ENCODE measurements at places on chromosomes 1 and 21.

DNA sequence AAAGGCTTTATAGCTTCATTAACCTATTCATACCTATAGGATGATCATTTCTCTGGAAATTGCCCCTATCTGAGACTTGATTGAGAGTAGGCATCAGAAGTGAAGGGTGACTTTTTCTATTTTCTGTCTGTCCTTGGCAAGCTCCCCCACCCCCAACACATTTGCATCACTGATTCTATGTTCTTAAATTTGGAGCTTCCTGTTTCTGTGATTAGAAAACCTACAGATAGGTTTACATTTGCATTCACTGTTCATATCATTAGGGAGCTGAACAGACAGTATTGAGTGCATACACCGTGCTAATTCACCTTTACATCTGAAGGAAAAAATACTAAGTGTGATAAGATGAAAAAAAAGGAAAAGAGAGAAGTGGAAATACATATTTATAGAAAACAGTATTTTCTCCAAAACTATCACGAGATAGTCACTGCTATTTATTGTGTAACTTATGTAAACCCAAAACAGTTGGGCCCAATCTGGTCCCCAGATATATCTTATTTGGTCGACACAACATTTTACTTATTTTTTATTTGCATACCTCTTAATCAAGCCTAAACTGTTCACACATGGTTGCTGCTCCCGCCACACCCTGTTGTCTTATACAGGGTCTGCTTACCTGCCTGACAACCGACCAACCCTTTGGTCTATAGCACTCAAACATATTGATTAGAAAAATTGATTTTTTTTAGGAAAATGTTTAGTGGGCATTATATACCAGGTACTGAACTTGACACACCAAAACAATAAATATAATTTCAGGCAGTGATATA lies 218.8 kb downstream of the NTNG1 start:
- no peaks in the 10 kb centered on the region for H3K36me3 ChIP-seq
- no peaks in the 10 kb centered on the region for H3K27me3 ChIP-seq
- H3K27ac ChIP-seq = no peak overlapping the region
- H3K4me3 ChIP-seq = no peak overlapping the region

GRCh38 chr1:9300573-9300972 lies 7.9 kb downstream of the SPSB1 start:
- H3K36me3 ChIP-seq = no peaks in the 10 kb centered on the region
- H3K4me3 ChIP-seq = no peak overlapping the region
- H3K27ac ChIP-seq = no peak overlapping the region
- peaks cover 19% of the 10 kb centered on the region for H3K4me1 ChIP-seq

- H3K27ac ChIP-seq = peak overlapping the region; percentile 55
- H3K4me3 ChIP-seq = no peak overlapping the region
- H3K36me3 ChIP-seq = no peaks in the 10 kb centered on the region
- peak; percentile 66 for DNase-seq
Observed at GRCh38 chr1:160997323-160998038, 23.5 kb downstream of the F11R start.

DNA sequence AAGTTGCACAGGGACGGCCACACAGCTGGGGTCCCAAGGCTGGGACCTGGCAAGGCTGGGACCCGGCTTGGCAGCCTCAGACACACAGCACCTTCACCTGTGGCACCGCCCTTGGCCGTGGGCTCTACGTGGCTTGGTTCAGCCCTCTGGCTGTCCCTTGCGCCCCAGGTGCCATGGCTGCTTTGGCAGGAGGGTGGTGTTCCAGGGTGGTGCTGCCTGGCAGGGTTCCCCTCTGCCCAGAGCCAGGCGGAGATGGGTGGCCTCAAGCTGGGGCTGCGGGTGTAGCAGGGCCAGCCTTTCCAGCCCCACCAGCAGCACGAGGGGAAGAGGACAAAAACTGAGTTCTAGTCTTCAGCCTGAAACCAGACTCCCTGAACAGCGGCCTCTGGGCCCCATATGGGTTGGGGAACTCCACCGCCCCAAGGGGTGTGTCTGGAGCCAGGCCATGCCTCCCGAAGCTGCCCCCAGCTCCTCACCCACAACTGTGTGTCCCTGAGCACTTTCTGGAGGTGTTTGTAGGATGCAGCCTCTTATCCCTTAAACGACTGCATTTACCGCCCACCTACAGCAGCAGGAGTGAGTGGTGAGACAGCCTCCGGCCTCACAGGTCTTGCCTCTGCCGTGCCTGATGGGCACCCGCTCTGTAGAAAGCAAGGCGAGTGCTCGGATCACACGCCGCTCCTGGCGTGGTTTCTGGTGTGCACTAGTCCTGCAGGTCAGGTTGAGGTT lies 92.3 kb downstream of the PDE9A start:
- H3K4me1 ChIP-seq = no peaks in the 10 kb centered on the region
- H3K36me3 ChIP-seq = no peaks in the 10 kb centered on the region
- DNase-seq = no peak
- H3K4me3 ChIP-seq = no peak overlapping the region
- no peaks in the 10 kb centered on the region for H3K27me3 ChIP-seq
- peak overlapping the region; percentile 56 for H3K27ac ChIP-seq

DNA sequence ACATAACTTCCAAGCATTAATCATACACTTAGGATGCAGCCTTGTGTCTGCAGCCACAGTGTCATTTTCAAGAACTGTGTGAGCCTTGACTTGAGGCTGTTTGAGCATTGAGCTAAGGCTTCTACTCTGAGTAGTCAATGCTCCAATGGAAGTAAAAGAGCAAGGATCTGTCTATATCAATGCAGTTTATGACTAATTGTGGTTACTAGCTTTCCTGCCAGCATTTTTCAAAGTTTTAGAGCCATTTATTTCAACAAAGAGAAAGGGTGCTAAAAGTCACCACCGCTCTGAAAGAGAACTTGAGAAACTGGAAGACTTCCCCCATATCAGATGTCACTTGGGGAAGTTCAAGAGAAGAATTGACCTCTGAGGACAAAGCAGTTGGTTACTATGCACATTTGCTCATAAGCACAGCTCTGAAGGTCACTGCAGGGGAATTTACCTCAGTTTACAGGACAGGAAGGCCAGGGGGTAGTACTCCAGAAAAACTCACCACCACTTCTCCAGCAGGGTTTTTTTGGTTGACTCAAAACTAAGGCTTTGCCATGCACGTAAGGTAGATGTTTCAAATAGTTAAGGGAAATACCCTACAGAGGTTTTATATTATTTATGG lies 24.5 kb upstream of the RGS1 start:
- H3K27me3 ChIP-seq = no peaks in the 10 kb centered on the region
- no peak overlapping the region for H3K27ac ChIP-seq
- H3K4me3 ChIP-seq = no peak overlapping the region
- DNase-seq = no peak
- H3K4me1 ChIP-seq = no peaks in the 10 kb centered on the region

GRCh38 chr1:110133436-110133835 lies 16.9 kb upstream of the SLC6A17 start:
- no peaks in the 10 kb centered on the region for H3K4me1 ChIP-seq
- no peak overlapping the region for H3K4me3 ChIP-seq
- no peak for DNase-seq
- H3K27ac ChIP-seq = no peak overlapping the region
- no peaks in the 10 kb centered on the region for H3K36me3 ChIP-seq
- H3K27me3 ChIP-seq = peaks cover 25% of the 10 kb centered on the region

- H3K27ac ChIP-seq = no peak overlapping the region
- no peaks in the 10 kb centered on the region for H3K4me1 ChIP-seq
- H3K27me3 ChIP-seq = no peaks in the 10 kb centered on the region
Observed at GRCh38 chr1:187498028-187498427, 669.3 kb downstream of the PLA2G4A start.

DNA sequence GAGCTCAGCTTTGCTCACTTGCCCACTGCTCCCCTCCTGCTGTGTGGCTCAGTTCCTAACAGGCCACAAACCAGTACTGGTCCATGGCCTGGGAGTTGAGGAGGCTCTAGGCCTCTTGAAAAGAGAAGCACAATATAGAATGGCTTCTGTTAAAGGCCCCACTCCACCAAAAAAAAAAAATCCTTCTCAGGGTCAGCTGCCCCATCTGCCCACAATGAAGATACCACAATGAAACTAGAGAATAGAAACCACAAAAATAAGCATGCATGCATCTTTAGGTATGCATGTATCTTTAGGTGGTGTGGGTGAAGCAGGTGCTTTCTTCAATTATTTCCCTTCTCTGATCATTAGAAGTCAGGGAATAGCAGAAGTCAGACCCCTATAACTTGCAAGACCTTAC lies 620.4 kb upstream of the BEND5 start:
- H3K4me3 ChIP-seq = no peak overlapping the region
- no peaks in the 10 kb centered on the region for H3K27me3 ChIP-seq
- H3K36me3 ChIP-seq = no peaks in the 10 kb centered on the region
- no peak for DNase-seq
- H3K4me1 ChIP-seq = no peaks in the 10 kb centered on the region

DNA sequence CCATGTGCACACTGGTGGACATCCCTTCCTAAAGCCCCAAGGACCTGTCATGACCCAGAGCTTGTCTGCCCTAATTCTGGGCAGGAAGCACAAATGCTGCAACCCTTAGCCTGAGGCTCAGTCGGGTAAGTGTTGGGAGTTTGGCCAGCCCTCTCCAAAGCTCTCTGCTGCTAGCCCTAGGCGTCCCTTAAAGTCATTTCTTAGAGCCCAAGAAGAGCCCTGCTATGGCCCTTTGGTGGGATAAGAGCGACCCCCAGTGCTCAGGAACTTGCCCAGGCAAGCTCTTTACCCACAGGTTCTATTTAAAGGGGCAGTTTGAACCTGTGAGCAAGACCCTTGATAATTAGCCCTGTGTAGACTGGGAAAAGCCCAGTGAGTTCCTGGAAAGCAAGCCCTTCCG lies 356.8 kb downstream of the RRAGC start:
- H3K36me3 ChIP-seq = no peaks in the 10 kb centered on the region
- H3K27me3 ChIP-seq = peaks cover 3% of the 10 kb centered on the region
- H3K27ac ChIP-seq = no peak overlapping the region
- H3K4me1 ChIP-seq = no peaks in the 10 kb centered on the region
- DNase-seq = no peak

DNA sequence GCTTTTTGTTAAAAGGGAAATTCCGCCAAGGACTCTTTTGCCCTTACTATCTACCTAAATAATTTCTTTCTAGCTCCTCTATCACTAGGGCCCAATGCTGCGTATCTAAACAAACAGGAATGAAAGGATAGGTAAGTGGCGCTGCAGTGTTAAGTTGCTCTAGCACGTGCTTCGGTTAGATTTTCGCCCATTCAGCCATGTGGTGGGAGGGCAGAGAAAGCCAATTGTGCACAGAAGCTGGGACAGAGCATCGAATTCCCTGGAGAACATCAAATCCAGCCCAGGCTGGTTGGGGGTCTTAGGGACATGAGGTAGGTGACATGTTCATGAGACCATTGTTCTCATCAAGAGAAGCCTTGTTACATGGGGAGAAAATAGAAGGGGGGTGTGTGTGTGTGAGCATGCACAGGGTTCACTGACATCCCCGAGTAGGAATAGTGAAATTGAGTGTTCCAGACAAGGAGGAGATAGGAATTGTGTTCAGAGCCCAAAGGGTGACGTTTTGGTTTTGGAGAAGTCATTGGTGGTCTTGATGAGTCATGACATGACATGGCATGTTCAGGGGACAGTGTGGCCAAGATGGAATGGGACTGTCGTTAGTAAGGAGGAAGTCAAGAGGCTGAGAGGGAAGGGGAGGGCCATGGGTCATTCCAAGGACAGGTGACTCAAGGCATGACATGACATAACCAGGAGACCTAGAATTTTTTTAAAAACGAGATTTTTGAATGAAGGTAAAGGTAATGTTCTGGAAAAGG lies 107.1 kb downstream of the TLR5 start:
- H3K4me3 ChIP-seq = no peak overlapping the region
- no peak for DNase-seq
- H3K27ac ChIP-seq = no peak overlapping the region
- no peaks in the 10 kb centered on the region for H3K36me3 ChIP-seq
- H3K27me3 ChIP-seq = no peaks in the 10 kb centered on the region
- H3K4me1 ChIP-seq = no peaks in the 10 kb centered on the region

GRCh38 chr1:38028105-38028591 lies 15.6 kb downstream of the UTP11 start:
- peaks cover 31% of the 10 kb centered on the region for H3K36me3 ChIP-seq
- H3K4me1 ChIP-seq = peaks cover 21% of the 10 kb centered on the region
- H3K27me3 ChIP-seq = no peaks in the 10 kb centered on the region
- no peak for DNase-seq
- H3K27ac ChIP-seq = no peak overlapping the region

DNA sequence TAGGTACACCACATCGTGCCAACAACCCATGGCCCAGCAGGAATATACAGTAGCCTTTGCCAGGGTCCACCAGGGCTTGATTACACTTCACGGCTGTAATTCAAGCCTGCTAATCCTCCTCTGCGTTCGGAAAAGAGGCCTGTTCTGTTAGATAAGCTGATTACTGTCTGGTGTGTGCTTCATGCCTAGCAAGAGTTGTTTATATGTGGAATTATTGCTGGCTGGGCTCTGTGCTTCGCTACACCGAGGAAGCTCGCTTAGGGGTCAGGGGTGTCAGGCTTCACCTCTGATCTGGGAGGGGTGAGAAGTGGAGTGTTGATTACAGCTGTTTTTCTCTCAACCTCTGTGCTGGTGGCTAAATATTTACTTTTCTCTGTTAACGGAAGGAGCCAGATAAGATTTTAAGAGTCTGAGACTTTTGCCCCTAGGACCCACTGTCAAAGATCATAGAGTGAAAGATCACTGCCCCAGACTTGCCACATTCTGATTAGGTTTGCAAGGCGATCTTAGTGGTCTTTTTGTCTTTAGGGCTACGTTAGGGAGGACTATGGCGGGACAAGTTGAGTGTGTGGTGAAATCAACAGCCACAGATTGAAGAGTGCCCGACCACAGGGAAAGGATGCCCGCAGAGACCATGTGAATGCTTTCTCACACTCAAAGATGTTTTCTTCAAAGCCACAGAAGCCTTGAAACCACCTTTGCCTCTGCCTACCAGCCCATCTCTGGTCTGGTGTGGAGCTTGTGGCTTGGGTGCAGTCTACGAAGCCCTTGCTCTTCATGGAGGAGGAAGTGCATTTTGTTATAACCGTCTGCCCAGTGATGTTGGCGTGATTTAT lies 216.1 kb downstream of the PBX1 start:
- H3K27ac ChIP-seq = peak overlapping the region; percentile 40
- H3K27me3 ChIP-seq = no peaks in the 10 kb centered on the region
- DNase-seq = no peak
- peaks cover 29% of the 10 kb centered on the region for H3K4me1 ChIP-seq
- no peak overlapping the region for H3K4me3 ChIP-seq

- peak overlapping the region; percentile 55 for H3K4me3 ChIP-seq
- peaks cover 35% of the 10 kb centered on the region for H3K4me1 ChIP-seq
- H3K27me3 ChIP-seq = peaks cover 100% of the 10 kb centered on the region
- H3K36me3 ChIP-seq = no peaks in the 10 kb centered on the region
- H3K27ac ChIP-seq = no peak overlapping the region
Observed at GRCh38 chr21:36697851-36698384, 997 bp upstream of the SIM2 start.

DNA sequence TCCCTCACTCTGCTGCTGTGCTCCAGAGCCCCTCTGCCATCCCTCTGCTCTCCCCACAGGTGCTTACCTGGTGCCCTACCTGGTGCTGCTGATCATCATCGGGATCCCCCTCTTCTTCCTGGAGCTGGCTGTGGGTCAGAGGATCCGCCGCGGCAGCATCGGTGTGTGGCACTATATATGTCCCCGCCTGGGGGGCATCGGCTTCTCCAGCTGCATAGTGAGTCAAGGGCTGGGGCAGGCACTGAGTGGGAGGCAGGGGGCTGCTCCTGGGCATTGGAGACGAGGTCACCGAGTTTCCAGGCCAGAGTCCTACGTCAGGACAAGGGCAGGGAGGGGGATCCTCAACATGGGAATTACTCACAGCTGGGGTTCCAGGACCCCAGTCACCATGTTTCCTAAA lies 21.7 kb downstream of the SLC6A17 start:
- H3K4me1 ChIP-seq = no peaks in the 10 kb centered on the region
- no peak overlapping the region for H3K4me3 ChIP-seq
- H3K36me3 ChIP-seq = no peaks in the 10 kb centered on the region

- no peaks in the 10 kb centered on the region for H3K27me3 ChIP-seq
- H3K4me1 ChIP-seq = no peaks in the 10 kb centered on the region
- H3K4me3 ChIP-seq = no peak overlapping the region
- no peak for DNase-seq
Observed at GRCh38 chr21:34243562-34243961, 120.2 kb upstream of the KCNE2 start.

Measured in heart left ventricle (tissue), 16 donors.